Activated CD4-positive, alpha-beta T cell treated with anti-CD3 and anti-CD28 coated beads for 24 hours (primary cell): ENCODE measurements at places on chromosomes 4 and X.

DNA sequence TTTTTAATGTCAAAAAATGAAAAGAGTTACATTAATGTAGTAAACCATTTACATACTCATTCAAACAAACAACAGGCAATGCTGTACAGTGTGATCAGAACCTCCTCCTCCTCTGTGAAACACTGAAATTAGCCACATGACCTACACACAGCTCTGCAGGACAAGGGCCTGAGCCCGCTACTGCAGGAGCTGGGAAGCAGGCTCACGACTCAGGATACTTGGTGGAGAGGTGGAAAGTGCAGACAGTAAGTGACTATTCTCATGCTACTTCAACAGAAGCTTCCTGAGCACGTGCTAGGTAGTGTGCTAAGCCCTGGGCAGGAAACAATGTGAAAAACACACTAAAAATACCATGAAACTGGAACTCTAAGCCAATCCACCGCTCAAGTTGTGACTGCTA is 56.8 kb downstream of the TAPT1 start:
- no peak for DNase-seq

GRCh38 chrX:45515262-45516215 is 314.9 kb upstream of the DIPK2B start:
- DNase-seq: peak; percentile 7

- DNase-seq: no peak
These were observed 27.1 kb downstream of the PDLIM3 start for GRCh38 chr4:185508181-185508580.

DNA sequence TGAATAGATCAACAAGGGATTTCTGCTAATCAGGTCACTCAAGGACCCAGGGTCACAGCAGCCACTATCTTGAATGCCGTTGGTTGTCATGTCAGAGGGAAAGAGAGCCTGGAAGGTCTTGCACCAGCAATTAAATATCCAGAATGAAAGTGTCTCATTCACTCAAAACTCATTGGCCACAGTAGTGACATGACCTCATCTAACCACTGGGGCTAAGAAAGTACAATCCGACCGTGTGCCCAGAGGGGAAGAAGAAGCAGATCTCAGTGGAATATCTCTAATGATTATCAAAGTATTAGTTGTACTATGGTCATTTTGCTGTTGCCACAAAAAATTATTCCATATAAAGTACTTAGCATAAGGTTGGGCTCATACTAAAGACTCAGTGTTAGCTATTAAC is 210.0 kb downstream of the QDPR start:
- DNase-seq: no peak

- DNase-seq: no peak
These were observed 66.4 kb upstream of the HHIP start for GRCh38 chr4:144579411-144580030.

- DNase-seq: no peak
These were observed 15.2 kb downstream of the CTBP1 start for GRCh38 chr4:1233641-1234308.

- DNase-seq: no peak
These were observed 1.2 kb upstream of the CDK16 start for GRCh38 chrX:47217121-47217851.

DNA sequence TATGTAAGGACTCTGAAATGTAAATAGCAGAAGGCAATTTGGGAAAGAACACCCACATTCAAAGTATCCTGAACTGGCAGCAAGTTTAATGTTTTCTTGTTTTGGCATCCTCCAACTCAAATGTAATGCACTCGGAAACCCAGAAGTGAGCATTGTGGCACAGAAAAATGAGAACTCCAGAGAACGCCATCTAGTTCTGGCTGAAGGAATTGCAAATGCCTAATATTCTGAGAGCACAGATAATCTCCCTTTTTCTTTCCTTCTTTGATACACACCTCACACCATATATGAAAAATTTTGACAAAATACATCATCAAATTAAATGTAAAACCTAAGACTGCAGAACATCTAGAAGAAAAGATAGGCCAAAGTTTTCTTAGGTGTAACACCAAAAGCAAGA is 52.1 kb downstream of the PWWP3B start:
- DNase-seq: no peak

- no peak for DNase-seq
These were observed 19.2 kb downstream of the PPP3CA start for GRCh38 chr4:101328063-101328602.

DNA sequence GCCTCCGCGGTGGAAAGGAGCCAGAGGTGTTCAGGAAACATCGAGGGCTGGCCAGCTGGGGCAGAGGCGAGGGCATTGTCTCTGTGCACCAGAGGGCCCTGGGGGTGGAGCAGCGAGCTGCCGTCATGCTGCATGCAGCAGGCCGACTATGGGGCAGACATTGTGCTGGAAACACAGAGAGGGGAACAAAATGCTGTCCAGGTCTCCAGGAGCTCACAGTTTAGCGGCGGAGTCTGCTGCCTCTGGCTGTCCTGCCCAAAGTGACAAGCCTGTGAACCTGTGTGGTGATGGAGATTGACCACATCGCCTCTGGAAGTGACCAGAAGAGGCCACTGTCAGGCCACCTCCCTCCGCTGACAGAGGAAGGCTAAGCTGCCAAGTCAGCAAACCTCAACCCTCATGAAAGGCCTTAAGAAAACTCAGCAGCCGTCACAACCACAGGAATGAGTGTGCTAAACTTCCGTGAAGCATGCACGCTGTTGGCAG is 20.1 kb upstream of the SASH3 start:
- DNase-seq: no peak

GRCh38 chr4:141763374-141763773 is 127.0 kb downstream of the IL15 start:
- DNase-seq: no peak

DNA sequence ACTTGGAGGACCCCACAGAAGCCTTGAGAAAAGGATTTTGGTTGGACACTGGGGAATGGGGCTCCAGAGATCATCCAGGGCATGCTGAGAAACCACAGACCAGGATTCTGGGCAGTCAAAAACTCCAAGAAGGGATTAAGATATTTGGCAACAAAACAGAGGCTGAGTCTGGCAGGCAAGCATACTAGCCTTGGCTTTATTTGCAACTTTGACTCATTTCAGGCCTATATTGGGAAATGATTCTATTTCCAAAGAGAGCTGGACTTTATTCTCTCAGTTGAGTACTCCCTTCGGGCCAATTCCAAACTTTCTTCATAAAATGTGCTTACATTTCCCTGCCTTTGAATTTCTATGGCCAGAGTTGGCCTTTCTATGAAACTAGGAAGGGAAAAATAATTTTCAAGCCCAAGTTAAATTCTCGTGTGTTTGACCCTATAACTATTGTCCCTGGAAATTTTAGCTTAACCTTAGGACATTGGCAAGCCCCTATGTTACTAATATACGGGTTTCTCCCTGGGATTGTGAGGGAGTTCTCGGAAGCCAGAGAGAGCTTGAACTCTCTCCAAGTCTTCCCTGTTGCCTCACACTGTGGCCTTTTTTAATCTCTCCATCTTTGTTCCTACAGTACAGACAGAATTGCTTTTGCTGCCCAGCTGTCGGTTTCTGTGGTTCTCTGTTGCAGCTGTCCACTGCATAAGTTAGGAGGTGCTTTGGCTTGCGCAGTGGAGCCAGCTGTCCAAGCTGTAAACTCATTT is 112.6 kb upstream of the FAM9A start:
- DNase-seq: no peak

DNA sequence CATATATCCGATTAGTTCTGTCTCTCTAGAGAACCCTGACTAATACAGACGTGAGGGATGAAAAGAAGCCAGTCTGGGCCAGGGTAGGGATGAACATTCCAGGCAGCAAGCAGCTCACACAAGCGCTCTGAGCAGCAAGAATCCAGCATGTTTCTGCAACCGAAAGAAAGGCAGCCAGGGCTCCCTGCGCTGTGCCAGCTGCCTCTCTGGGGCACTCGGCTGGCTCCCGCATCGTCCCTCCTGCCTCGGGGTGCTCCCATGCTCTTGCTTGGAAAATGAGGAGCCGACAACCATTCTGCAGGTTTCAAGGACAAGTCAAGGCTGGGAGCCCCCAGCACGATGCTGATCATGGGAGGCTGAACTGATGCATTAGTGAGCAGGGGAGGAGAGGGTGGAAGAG is 7.0 kb downstream of the JAKMIP1 start:
- DNase-seq: no peak

DNA sequence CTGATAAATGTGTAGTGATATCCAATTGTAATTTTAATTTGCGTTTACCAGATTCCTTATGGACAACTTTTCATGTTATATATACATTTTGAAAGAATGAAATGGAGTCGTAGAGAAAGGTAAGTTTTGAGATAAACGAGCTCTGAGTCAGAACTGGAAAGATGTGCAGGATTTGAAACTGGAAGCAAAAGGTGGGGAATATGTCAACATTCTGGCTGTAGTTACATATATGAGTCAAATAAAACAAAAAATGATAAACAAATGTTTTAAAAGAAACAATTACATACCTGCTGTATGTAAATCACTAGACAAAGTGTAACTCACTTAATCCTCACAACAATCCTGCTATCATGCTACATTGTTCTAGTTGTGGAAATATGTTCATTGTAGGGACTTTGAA is 84.0 kb downstream of the LPAR4 start:
- DNase-seq: no peak

- no peak for DNase-seq
These were observed 435.6 kb downstream of the TMA16 start for GRCh38 chr4:163930086-163930485.

GRCh38 chrX:123854329-123854728 is 5.5 kb upstream of the XIAP start:
- DNase-seq: no peak

DNA sequence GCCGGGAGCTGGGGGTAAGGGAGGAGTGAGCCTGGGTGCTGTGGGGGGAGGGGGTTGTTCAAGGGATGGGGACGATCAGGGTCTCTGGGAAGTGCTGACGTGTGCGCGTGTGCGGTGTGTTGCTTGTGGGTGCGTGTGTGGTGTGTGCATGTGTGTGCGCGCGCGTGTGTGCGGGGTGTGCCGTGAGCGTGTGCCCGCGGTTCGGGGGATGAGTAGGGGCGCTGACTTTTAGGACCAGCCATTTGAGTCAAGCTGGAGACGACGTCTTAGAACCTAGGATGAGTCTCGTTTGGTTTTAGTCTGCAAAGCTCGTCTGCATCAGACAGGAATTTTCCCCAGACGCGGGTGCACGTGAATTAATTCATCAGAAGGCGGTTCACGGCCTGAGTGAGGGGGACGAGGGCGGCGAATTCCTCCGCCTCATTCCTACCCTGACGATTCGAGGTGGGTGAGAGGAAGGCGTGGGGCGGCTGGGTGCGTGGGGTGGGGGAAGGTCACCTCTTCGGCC is 950 bp upstream of the TMEM271 start:
- no peak for DNase-seq

GRCh38 chrX:134670134-134670924 is 12.1 kb upstream of the PLAC1 start:
- DNase-seq: no peak

GRCh38 chr4:110108422-110108821 is 90.0 kb downstream of the ELOVL6 start:
- DNase-seq: no peak

DNA sequence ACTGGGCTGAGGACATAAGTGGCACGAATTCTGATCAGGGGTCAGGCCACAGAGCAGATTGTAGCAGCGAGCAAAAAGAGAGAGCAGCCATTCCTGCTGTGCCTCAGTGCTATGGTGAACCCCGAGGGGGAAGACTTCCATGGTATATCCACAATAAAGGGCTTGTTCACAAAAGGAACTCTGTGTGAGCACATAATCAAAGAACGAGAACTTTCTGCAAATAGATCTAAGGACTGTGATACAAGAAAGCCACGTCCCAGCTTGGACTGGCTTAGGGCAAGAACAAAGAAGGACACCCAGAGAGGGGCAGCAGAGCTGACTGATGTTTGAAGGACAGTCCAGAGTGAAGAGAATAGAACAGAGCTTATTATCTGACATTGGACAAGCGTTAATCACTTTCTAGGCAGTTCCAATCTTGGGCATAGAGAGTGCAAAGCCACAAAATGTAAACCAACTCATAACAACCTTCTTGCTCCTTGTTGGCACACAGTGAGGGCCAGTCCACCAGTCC is 24.0 kb downstream of the PPEF2 start:
- DNase-seq: no peak

GRCh38 chr4:87224141-87224923 is 3.9 kb upstream of the KLHL8 start:
- DNase-seq: no peak

DNA sequence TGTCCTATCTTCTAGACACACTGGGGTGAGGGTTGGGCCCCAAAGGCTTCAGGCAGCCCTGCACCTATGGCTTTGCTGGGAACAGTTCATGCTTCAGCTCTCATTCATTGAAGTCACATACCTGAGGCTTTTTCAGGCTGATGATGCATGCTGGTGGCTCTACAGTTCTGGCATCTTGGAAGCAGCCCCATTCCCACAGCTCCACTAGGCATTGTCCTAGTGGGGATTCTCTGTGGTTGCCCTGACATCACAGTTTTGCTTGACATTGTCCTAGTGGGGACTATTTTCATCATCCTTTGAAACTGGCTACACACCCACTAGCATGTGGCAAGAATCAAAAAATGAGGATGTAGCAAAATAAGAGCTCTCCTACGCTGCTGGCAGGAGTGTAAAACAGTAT is 37.7 kb upstream of the C4orf17 start:
- DNase-seq: no peak

GRCh38 chr4:7703688-7704087 is 236.0 kb downstream of the AFAP1 start:
- DNase-seq: no peak

DNA sequence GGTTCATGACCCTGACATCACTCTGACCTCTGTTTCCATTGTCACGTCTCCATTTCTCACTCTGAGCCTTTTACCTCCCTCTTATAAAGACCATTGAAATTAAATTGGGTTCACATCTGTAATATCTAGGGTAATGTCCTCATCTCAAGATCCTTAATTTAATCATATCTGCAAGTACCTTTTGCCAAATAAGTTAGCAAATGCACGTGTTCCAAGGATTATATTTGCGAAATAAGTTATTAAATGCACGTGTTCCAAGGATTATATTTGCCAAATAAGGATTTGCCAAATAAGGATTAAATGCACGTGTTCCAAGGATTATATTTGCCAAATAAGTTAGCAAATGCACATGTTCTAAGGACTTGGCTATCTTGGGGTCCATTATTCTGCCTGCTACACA is 938.0 kb downstream of the NLGN4X start:
- no peak for DNase-seq

GRCh38 chr4:154124539-154125255 is 335.8 kb upstream of the SFRP2 start:
- DNase-seq: no peak

GRCh38 chr4:119218093-119218492 is 5.6 kb downstream of the USP53 start:
- no peak for DNase-seq

GRCh38 chr4:67892905-67893304 is 9.1 kb upstream of the TMPRSS11D start:
- DNase-seq: no peak

GRCh38 chrX:64187762-64188150 is 17.8 kb downstream of the AMER1 start:
- no peak for DNase-seq

GRCh38 chrX:141439651-141440050 is 144.9 kb downstream of the SPANXA1 start:
- no peak for DNase-seq
